Right ventricle myocardium inferior (tissue), 1 donor: ENCODE measurements at places on chromosomes 5 and 9. TPM values are rescaled to one million over a fixed set of nuclear protein-coding genes. Genes with fewer than 3 reads are reported as not detected.

DNA sequence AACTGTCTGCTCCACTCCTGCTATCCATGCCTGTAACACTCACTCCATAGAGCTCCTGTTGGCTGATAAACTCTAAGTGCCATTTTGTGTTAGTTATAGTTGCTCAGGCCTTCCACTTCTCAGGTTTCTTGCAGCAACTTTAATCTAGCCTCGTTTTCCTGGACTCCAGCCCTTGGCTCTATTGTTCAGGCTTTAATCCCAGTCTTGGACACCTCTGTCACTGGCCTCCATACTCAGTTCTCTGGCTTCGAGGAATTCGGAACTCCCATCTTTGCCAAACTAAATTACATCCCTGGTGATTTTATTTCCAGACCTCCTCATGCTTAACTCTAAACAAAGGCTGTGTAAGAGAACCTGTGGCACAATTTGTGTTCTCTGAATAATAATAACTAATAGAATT lies 39.8 kb downstream of the EMB start:
- no peak for DNase-seq

- DNase-seq, result no peak
Measured at GRCh38 chr5:88399561-88399960, 130.9 kb upstream of the TMEM161B start.

Gene ADGRV1
- total RNA-seq, result not detected

GRCh38 chr9:113621309-113621791 lies 157.8 kb downstream of the RGS3 start:
- DNase-seq, result peak; percentile 90
